ENCODE measurements at places on chromosomes 1 and 21. TPM values are rescaled to one million over a fixed set of nuclear protein-coding genes. Genes with fewer than 3 reads are reported as not detected.

DNA sequence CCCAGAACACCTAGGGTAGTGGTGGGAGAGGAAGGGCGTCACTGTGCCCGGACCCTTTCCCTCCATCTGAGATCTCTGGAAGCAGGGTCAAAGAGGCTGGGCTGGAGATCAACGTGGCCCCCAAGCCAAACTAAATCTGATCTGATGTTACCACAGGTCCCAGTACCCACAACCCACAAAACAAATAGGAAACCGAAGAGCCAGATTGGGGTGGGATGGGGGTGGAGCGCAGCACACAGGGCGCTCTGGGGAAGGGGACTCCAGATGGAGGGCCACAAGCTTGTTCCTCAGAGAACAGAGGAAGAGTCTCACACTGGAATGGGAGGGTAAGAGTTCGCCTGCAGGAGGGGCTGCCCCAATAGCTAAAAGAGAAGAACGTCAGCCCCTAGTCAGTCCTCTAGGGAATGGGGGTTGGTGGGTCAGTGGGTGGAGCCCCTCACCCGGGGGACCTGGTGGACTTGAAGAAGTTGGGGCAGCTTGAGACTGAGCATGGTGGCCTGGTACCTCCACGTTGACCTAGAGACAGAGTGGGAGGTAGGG, 1.5 kb downstream of the PAQR6 start:
- peaks cover 21% of the 10 kb centered on the region for H3K4me1 ChIP-seq
- H3K4me3 ChIP-seq, result peak overlapping the region; percentile 58
- H3K27ac ChIP-seq, result no peak overlapping the region
- no peak for DNase-seq

GRCh38 chr1:168923521-168924136, 182.9 kb upstream of the ATP1B1 start:
- no peaks in the 10 kb centered on the region for H3K27me3 ChIP-seq
- no peaks in the 10 kb centered on the region for H3K36me3 ChIP-seq
- no peak overlapping the region for H3K4me3 ChIP-seq
- DNase-seq, result no peak

GRCh38 chr1:151680391-151680790, 36.2 kb downstream of the CELF3 start:
- H3K27me3 ChIP-seq, result no peaks in the 10 kb centered on the region
- no peak overlapping the region for H3K4me3 ChIP-seq
- H3K27ac ChIP-seq, result no peak overlapping the region
- H3K4me1 ChIP-seq, result no peaks in the 10 kb centered on the region

- H3K27me3 ChIP-seq, result no peaks in the 10 kb centered on the region
- H3K4me3 ChIP-seq, result no peak overlapping the region
- no peaks in the 10 kb centered on the region for H3K36me3 ChIP-seq
- no peak overlapping the region for H3K27ac ChIP-seq
- no peaks in the 10 kb centered on the region for H3K4me1 ChIP-seq
Measured at GRCh38 chr1:3074297-3074741, 5.3 kb downstream of the PRDM16 start.

DNA sequence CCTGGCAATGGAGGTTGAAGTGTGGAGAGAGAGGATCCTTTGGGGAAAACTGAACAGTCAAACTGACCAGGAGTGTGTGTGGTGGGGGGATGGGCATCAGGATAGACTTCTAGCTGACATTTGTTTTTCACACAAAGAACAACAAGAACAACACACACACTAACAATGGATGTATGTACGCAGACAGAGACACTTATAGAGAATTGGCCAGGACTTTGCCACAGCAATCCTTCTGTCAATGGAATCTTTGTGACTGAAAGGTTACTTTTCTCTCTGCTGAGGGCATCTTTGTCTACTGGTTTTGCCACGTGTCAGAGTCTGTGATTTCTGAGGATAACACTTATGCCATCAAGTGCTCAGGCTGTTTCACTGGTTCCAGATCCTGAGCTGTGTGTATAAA, 12.4 kb upstream of the FCGR2A start:
- no peak overlapping the region for H3K4me3 ChIP-seq
- no peaks in the 10 kb centered on the region for H3K36me3 ChIP-seq
- no peaks in the 10 kb centered on the region for H3K27me3 ChIP-seq
- H3K4me1 ChIP-seq, result peaks cover 8% of the 10 kb centered on the region
- no peak overlapping the region for H3K27ac ChIP-seq

DNA sequence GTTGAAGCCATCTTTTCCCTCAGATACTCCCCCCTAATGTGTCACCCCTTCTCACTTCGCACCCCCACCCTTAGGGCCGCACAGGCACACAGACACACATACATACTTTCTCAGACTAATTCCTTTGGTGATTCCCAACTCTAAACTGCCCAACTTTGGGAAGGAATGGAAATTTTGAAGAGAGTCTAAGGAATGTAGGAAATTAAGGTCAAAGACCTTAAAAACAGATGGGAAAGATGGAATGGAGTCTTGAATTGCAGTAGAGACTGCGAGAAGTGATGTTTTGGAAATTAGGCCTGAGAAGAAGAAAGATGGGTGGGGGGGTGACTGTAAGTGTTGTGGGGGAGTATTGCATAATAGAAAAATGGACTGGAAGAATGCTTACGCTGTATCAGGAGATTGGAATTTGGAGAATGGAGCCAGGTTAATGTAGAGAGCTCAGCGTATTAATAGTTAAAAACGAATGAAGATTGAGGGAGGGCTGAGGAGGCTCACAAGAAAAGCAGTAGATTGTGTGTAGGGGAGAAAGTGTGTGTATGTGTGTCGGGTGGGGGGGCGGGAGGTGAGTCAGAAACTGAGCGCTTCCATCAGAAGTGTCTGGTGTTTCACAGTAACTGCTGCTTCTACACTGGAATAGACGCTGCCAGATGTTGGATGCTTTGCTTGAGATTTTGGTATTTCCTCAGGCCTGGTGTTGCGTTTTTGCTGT, 1.7 kb downstream of the PIP5K1A start:
- peaks cover 39% of the 10 kb centered on the region for H3K4me1 ChIP-seq
- H3K4me3 ChIP-seq, result peak overlapping the region; percentile 89
- DNase-seq, result no peak
- H3K27me3 ChIP-seq, result no peaks in the 10 kb centered on the region
- H3K36me3 ChIP-seq, result peaks cover 5% of the 10 kb centered on the region

GRCh38 chr1:205026181-205026580, 16.8 kb upstream of the CNTN2 start:
- no peaks in the 10 kb centered on the region for H3K4me1 ChIP-seq
- H3K4me3 ChIP-seq, result no peak overlapping the region
- no peak for DNase-seq
- no peak overlapping the region for H3K27ac ChIP-seq

GRCh38 chr1:43008115-43009060, 49.7 kb upstream of the SLC2A1 start:
- H3K4me1 ChIP-seq, result peaks cover 4% of the 10 kb centered on the region
- no peak overlapping the region for H3K4me3 ChIP-seq
- H3K27me3 ChIP-seq, result no peaks in the 10 kb centered on the region

- no peak for DNase-seq
- H3K36me3 ChIP-seq, result no peaks in the 10 kb centered on the region
- H3K27me3 ChIP-seq, result no peaks in the 10 kb centered on the region
- no peaks in the 10 kb centered on the region for H3K4me1 ChIP-seq
- H3K4me3 ChIP-seq, result no peak overlapping the region
Measured at GRCh38 chr1:106523497-106523896, 533.0 kb upstream of the PRMT6 start.

Gene RNU1-1
- total RNA-seq, result 3,866 TPM

Gene CNKSR1
- 3.4 TPM for total RNA-seq

Gene SHISAL2A
- total RNA-seq, result 75.6 TPM

Gene CHI3L1
- total RNA-seq, result 5.2 TPM
